ENCODE measurements at places on chromosomes 6 and 20.

GRCh38 chr6:138230759-138231380, 12.6 kb upstream of the PBOV1 start:
- no peak for DNase-seq

DNA sequence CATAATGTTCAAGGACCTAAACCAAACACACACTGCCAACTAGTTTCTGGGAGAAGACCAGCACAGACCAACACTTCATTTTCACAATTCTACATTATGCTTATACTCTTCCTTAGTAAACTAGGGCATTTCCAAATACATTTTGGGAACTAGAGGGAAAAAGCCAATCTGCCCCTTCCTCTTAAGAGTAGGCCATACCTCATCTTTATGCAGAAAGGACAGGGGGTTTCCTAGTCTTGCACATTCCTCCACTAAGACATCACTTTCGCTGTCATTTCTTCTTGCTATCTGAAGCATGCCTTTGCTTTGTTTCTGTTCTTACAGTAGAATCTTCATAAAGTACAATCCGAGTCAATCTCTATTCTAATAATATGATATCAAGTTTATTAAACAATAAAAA, 105.7 kb downstream of the SMLR1 start:
- no peak for DNase-seq

DNA sequence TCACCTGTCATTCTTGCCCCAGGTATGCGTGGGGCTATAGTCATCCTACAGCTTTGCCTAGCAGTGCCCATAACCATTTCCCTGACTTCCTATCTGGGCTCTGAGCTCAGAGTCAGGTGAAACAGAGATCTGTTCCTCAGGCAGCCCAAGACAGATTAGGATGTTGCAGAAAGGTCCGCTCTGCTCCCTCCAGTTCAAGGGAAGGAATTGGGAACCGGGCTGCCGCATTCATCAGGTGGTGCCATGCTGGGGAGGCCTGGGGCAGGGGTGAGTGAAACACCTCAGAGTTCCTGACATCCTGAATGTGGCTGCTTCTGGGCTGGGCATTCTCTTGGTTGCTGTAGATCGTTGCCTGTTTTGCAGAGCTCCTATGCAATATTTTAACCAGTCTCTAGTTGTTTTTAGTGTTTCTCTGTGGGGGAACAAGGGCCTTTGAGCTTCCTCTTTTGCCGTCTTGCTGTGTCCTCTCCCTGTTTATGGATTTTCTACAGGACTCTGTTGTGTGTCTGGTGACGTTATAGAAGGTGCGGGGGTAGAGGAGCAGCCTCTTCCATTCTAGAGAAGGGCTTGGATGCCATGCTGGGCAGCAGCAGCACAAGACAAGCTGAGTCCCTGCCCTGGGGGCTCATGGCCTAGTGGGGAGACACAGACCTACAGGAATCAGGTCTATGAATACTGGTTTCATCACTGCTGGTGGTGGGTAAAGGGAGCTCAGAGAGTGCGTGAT, 9.2 kb downstream of the ENTPD6 start:
- DNase-seq, result no peak

GRCh38 chr6:98835149-98836024, 1.0 kb downstream of the POU3F2 start:
- DNase-seq, result no peak

All from T-helper 2 cell (primary cell).